Midbrain (tissue), 1 donor: ENCODE measurements at places on chromosomes 11 and 22.

DNA sequence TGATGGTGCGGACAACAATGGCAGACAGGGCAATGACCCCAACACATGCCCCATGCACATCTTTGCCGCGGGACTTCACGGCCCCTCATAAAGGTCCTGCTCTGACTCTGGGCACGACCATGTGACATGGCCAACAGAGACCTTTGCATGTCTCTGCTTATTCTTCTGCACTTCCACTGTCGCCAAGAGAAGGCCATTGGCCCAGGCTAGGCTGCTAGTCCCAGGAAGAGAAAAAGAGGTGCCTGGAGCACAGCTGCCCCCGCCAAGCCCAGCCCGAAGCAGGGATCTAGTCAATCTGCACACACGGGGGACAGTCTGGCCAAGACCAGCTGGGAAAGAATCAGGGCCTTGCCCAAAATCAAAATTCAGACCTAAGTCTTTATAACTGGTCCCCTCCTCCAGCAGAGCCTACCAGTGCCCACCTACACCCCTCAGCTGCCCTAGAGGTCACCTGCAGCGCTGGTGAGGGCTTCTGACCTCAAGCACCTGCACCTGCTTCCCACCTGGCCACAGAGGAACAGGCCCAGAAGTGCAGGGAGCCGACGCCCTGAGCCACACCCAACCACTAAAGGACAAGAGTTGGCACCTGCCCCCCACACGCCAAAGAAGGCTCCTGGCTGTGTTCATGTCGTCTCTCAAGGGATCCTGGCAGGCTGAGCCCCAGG is 8.1 kb downstream of the SULT4A1 start:
- no peak for DNase-seq

DNA sequence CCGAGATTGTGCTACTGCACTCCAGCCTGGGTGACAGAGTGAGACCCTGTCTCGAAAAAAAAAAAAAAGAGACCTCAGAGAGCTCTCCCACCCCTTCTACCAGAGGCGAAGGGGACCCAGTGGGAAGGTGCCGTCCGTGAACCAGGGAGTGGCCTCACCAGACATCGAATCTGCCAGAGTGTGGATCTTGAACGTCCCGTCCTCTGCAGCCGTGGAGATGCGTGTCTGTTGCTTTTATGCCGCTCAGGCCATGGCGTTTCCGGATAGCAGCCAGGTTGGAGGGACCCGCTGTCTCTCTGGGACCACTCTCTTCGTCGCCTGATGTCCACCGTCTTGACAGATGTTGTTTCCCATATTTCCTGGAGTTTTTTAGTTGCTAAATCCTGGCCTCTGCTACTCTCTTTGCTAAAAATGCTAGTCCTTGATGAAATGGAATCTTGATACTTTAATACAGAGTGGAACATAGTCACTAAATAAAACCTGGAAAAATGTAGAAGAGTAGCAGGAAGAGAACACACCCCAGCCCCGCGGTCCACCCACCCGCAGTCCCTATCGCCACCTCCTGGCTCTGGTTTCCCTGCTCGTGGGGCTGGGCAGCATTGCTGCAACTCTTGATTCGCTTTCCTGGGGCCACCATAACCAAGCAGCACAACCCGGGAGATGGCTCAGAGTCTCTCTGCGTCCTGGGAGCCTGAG is 12.0 kb upstream of the MUC6 start:
- DNase-seq, result no peak

- no peak for DNase-seq
Measured at GRCh38 chr11:133078012-133078411, 454.3 kb downstream of the OPCML start.

- no peak for DNase-seq
Measured at GRCh38 chr11:69861901-69862300, 42.7 kb upstream of the FGF3 start.

- DNase-seq, result no peak
Measured at GRCh38 chr11:84799112-84799511, 828.0 kb downstream of the DLG2 start.

DNA sequence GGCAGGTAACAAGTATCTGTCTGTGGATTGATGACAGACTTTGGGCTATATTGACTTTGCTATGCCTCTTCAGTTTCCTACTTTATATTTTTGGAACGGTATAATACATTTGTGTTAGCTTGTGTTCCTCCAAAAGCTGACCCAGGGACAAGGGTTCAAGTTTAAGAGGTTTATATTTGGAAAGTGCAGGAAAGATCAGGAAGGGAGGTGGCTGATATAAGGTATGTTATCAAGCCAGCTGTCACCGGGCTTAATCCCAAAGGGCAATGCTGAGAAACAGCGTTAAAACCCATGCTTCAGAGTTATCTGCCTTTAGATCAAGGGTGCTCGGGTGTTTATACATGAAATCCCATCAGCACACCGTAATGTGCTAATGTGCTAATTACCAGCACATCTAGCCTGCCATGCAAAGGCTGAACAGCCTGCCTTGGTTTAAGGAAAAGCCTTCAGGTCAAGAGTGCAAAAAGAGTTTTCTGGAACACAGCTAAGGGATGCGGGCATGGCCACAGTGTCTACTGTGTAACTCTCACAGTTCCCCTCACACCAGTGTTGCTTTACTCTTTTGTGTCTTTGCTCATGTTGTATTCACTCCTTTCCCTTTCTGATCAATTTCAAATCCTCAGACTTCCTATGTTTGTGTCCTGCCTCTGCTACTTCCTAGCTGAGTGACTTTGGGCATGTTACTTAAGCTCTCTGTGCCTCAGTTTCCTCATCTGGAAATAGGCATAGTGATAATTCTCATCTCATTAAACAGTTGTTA is 77.5 kb downstream of the BDNF start:
- no peak for DNase-seq

DNA sequence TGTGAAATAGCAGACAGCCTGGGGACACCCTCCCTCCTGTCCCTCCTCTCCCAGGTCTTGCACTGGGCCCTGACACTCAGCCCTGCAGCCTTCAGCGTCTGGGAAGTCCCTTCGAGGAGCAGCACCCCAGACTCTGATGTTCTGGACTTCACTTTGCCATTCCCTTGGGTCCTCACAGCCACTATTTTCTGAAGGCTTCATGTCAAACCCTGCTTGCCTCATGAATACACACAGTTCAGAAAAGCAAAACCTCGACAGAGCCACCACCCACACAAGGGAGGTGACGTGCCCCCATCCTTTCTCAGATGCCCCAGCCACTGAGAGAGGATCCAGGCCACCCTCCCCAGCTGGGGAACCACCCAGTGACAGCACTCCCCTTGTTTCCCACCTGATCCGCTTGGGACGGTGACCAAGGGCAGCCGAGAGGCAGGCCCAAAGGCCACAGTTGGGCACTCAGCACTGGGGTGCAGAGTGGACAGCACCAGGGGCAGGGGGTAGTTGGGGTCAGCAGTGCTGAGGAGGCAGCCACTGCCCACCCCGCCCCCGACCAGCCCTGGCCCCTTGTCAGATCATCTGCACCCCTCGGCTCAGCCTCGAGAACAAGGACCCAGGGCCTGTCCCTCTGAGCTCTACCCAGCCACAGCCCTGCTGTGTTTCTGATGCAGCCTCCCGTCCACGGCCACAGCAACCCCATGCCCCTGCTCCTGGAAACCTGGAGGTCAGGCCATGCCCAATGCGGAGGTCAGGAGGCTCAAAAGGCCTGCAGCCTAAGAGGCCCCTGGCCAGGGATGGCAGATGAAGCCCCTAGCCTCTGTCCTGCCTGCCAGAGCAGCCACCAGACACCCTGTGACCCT is 3.1 kb upstream of the TNNT3 start:
- no peak for DNase-seq

DNA sequence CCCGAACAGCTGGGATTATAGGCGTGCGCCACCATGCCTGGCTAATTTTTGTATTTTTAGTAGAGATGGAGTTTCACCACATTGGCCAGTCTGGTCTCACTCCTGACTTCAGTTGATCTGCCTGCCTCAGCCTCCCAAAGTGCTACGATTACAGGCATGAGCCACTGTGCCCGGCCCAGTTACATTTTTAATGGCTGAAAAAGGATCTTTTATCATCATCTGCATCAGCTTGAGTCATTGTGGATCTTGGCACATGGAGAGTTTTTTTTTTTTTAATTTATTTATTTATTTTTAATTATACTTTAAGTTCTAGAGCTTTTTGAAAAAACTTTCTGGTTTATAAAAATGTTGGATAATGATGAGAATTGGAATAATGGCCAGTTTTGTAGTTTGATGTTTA is 8.6 kb downstream of the IGHMBP2 start:
- no peak for DNase-seq

DNA sequence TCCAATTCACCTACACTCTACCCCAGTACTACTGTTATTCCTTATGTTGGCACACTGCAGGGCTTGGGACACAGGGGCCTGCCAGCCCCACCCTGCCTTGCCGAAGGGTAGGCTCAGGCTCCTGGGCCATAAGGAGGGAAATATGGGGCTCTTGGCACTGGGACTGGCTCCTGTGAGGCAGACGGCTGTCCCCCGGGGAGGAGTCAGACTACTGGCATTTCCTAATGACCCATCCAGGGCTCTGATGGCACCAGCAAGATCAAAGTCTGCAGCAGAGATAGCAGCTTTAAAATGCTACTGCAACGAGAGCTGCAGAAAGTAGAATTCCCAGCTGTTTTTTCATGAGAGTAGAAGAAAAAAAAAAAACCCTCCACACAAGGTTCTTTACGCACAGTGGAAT is 42.2 kb upstream of the CYP2D6 start:
- no peak for DNase-seq

DNA sequence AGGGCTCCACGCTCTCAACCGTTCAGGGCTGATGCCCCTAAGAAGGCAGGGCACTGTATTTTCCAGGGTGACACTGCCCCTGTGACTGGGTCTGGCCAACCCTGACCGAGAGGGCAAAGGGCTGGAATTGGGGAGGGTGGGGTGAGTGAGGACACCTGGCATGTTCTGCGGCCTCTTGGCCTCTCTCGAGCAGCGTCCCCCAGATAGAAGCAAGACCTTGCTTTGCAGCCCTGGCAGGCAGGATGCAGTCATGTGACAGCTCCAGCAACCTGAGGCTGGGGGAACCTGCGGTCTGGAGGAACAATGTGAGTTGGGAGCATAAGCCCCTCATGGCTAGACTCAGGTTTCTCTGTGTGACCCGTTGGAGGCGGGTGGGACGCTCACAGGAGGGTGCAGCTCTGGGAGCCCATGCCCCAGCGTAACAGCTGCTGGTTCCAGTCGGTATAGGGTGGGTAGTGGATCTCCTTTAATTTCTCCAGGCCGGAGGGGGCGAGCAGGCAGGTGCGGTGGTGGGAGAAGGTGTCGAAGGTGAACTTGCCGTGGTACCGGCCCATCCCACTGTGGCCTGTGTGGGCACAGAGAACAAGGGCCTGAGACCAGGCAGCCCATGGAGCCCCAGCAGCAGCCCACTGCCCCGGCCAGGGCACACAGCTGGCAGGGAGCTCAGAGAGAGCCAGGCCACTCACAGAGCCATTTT is 11.4 kb downstream of the ALDH3B2 start:
- DNase-seq, result no peak

DNA sequence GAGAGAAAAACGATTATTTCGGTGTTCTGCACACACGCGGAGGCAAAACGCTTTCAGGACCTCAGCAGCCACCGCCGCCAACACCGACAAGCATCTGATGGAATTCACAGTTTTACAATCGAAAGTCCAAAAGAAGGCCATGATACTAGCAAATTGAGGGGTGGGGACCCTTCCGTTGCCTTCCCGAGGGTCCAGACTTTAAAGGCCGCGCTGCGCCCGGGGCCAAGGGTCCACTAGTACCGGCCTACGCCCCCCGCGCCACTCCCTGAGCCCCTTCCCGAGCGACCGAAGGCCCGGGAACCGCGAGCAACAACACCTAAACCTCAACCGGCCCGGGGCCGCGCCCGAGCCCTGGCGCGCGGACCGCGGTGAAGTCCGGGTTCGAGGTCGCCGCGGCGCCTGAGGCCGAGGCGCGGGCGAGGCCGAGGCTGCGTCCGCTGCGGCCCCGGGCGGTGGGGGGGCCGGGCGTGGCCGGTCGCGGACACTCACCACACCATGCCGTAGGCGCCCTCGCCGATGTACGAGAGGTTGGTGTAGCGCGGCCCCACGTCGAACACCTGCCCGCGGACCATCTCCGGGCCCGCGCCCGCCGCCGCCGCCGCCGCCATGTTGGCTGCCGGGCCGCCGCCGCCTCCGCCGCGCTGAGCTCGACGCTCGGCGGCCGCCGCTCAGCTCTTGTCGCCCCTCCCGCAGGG is 465 bp downstream of the MAPK1 start:
- peak; percentile 27 for DNase-seq

- no peak for DNase-seq
Measured at GRCh38 chr11:105942921-105943320, 79.1 kb downstream of the MSANTD4 start.

GRCh38 chr22:42780070-42780540 is 59.4 kb upstream of the A4GALT start:
- peak; percentile 82 for DNase-seq

DNA sequence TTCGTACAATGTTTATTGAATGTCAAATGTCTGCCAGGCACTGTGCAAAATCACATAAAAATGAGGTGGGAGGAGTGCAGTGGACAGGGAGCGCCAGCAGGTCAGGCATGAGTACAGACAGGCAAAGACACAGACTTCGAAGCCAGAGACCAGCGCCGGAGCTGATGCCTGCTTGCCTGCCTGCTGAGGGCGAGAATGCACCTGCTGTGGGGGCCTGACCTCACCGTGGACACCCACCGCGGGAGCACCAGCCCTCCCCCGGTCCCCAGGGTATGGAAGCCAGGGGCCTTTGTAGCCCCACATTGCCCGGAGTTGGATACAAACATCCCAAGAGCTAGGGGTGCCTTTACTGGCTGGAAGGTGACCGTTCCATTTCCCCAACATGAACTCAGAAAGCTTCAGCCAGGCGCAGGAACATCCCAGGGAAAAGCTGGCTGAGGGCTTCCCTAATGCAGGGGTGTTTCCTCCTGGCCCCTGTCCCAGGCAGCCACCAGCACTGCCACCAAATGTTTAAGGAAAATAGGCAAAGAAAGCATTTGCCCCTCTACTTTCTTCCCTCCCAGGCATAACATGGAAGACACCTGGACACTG is 17.9 kb downstream of the IFITM10 start:
- DNase-seq, result no peak

DNA sequence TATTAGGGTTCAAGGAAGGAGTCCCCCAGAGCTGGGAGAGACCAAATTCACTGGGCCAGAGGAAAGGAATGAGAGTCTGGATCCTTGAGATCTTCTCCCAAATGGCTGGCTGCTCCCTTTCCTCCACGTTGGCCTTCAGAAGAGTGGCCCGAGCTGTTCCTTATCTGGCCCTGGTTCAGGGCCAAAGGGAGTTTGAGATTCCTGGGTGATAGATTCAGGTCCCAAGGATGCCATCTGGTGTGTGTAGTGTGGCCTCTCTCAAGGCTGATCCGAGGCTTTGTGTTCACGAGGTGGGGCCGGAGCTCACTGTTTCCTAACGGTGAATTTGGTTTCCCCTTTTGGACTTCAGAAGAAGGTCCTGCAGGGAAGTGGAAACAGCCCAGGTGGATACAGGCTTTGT is 17.4 kb upstream of the ABCC8 start:
- no peak for DNase-seq
